ENCODE measurements at places on chromosomes 1 and 21.

DNA sequence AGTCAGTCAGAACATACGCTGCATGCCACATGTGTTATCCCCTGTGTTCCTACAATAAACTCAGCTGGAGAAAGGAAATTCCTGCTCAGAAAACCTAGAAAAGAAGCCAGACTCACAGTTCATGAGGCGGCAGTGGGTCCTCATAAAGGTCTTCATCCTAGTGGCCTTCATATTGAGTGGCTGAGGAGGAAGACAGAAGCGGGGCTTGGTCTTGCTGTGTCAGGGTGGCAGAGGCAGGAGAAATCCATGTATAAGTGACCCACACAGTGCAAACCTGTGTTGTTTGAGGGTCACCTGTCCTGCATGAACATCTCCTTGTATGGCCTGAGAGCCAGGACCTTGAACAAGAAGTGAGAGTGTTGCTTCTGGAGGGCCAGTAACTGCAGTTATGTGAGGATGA is 4.0 kb upstream of the WNT3A start:
- no peak for DNase-seq

DNA sequence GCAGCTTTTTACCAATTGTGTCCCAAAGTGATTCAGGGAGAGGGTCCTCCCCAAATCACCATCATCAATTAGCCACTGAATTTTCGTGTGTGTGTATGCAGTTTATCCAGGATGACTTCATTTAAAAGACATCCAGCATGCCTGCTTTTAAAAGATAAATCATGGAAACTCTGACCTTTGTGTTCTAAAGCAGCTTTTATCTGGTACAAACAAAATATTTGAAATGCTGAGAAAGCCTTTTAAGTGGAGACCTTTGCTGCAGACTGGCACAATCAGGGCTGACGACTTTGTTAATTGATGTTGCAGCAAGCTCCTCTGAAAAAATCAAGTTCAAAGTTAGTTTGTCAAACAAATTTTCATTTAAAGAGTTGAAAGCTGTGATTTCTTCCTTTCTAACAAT is 104.7 kb downstream of the PCP4 start:
- DNase-seq = no peak

- DNase-seq = no peak
Observed at GRCh38 chr1:3593334-3593733, 18.0 kb downstream of the MEGF6 start.

- no peak for DNase-seq
Observed at GRCh38 chr1:38489844-38490270, 369.7 kb downstream of the RRAGC start.

- no peak for DNase-seq
Observed at GRCh38 chr1:64663668-64664067, 81.2 kb upstream of the RAVER2 start.

GRCh38 chr1:14486401-14487201 is 111.9 kb upstream of the KAZN start:
- no peak for DNase-seq

DNA sequence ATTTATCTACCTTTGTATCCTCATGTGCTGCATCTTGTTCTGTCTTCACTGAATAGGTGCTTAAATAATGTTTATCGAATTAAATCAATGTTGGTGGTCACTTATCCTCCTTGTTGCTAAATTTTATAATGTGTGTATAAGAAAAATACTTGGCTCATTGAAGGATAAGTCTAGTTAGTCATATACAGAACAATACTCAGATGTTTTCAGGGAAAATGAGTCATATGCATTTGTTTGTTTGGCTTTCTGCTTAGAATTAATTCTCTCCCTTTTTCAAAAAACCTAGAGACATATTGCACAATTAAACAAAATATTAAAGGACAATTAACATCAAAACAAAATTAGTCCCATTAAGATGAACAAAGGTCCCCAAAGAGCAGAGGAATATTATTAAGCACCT is 89.0 kb downstream of the UBE2U start:
- no peak for DNase-seq
